Stimulated activated CD4-positive, alpha-beta T cell treated with anti-CD3 and anti-CD28 coated beads, TNF-alpha, amount 100 ng/mL, for 4 hours (primary cell): ENCODE measurements at places on chromosomes 2 and 18.

DNA sequence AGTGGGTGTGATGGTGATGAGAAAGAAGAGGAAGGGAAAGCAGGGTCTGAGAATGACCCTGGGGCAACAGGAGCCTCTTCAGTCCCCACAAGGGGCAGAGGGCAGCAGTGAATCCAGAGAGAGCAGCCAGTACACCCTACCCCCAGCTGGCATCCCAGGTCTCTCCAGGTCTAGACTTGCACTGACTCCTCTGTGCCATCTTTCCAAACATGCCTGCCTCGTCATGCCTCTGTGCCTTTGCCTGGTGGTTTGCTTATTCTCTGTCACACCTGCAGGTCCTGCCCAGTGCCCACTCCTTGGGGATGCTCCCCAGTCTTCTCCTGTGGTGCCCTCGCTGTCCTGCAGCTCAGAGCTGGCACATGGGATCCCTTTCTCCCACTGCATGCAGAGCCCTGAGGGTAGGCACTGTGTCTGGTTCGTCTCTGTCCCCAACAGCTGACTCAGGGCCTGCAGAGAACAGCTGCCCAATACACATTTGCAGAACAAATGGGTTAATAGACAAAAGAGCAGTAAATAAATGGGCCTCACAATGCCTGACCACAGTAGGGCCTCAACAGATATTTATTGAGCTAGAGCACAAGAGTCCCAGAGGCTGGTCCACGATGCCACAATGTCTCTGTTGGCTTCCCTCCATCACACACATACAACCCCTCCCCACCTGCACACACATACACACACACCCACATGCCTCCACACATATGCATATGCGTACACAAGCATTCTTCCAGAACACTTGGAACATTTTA is 89.8 kb downstream of the HS1BP3 start:
- no peak for DNase-seq

DNA sequence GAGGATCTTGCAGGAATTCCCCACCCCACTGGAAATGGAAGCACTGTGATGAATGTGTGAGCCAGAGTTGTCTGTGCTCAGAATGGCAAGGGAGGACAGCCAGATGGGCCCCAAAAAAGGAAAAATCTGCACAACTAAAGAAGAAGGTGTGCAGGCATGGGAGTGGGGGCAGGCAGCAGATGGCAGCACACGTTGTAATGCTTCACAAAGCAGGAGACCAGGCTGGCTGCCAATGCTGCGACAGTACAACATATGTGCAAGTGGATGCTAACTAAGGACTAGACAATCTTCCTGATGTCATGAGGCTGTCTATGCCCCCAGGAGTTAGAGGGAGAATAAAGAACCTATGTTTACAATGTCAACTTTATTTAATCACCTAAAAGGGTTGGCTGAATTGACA is 27.2 kb downstream of the ST6GAL2 start:
- DNase-seq: no peak

- DNase-seq: no peak
Measured at GRCh38 chr2:8595811-8596600, 85.8 kb upstream of the ID2 start.

- DNase-seq: no peak
Measured at GRCh38 chr2:231545105-231545902, 15.1 kb upstream of the NMUR1 start.

DNA sequence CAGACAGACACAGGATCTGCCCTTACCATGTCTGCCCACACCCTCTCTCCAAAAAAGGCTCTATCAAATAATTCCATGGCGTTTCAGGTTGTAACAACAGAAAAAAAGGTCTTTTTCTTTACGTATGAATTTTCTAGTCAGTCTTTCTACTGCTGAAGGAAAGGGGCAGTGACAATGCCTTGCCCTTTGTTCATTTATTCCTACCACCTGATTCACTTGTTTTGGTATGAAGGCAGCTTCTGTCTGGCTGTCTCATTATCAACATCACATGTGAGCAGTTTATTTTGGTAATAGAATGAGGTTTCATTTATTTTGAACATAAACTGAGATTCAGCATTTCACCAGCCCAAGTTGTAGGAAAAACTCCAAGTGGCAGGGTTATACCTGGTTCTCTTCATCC is 94.3 kb upstream of the KLF7 start:
- DNase-seq: no peak

DNA sequence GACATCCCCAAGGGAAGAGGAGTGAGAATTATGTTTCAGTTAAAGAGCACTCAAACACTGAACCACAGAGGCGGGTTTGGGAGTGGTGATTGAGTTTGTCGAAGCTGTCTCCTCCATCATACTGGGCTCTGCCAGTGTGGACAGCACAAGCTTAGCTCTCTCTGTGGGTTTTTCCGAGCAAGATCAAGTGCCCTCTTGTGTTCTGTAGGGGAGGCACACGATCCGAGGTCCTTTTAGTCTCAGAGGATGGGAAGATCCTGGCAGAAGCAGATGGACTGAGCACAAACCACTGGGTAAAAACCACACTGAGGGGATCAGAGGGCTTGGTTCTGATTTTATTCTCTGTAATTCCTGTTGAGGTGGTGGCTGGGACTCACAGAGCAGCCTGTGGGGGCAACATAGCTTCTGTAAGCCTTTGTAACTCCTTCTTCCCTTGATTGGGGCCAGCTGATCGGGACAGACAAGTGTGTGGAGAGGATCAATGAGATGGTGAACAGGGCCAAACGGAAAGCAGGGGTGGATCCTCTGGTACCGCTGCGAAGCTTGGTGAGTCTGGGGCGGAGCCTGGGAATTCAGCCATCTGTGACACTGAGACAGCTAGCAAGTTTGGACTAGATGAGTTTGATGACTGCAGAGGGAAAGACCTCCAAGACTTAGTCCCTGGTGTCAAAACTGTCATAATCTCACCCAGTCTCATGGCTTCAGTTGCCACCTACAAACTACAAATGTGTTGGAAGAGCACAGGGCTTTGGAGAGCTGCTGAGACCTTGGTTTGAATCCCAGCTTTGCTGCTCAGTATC is 2.0 kb downstream of the NAGK start:
- DNase-seq: no peak

- no peak for DNase-seq
Measured at GRCh38 chr2:39335930-39336329, 92.2 kb upstream of the CDKL4 start.

- no peak for DNase-seq
Measured at GRCh38 chr2:24220554-24221291, 45.9 kb downstream of the FAM228A start.

DNA sequence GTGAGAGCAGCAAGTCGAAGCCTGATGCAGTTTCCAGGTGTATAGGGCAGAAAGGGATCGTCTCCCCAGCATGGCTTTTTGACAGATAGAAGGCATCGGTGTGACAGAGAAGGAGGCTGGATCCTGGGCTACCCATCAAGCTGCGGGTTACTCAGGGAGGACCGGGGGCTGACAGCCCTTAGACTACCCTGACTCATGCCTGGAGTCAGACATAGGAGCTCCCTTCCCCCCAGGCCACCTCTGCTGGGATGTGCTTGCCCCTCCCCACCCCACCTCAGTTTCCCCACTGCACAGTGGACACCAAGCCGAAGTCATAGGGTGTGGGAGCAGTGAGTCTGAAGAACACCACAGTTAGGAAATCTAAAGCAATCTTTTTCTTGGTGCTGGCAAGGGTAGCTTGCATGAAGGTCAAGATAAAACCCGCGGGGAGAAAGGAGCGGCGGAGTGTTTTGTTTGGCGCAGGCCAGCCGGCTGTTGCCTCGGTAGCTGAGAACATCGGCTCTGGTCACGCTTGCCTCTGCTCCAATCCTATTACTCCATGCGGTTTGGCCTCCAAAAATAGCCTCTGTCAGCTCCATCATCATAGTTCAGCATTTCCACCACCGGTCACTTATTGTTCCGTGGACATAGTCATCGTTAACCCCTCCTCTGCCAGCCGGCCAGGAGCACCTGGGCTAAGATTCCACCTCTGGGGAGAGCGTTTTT is 169.2 kb upstream of the GLI2 start:
- no peak for DNase-seq

DNA sequence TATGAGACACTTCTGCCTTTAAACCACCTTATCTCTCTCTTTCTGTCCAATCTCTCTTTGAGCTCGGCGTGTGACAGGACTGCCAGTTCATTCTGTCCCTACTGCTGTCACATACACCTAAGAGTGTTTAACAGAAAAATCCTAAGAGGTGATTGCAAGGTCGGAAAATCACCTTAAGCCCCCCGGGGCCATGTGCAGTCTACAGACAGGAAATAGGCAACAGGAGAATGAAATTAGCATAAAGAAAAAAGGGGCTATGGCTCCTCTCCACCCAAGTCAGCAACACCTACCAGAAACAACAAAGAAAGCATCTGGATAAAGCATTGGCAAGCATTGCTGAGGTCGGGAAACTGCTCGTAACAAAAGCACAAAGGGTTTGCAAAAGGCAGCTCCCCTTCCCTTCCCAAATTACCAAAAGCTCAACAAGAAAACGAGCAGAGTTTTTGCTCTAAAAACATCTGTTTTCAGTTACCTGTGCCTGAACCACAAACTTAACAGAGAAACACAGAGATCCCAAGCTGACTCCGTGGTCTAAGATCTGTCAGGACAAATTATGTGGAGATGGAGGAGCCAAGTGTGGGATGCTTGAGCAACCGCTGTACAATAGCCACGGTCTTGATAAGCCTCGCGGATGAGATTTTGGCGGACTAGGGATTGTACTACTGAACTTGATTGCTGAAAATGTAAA is 30.4 kb downstream of the ANKRD44 start:
- DNase-seq: no peak

DNA sequence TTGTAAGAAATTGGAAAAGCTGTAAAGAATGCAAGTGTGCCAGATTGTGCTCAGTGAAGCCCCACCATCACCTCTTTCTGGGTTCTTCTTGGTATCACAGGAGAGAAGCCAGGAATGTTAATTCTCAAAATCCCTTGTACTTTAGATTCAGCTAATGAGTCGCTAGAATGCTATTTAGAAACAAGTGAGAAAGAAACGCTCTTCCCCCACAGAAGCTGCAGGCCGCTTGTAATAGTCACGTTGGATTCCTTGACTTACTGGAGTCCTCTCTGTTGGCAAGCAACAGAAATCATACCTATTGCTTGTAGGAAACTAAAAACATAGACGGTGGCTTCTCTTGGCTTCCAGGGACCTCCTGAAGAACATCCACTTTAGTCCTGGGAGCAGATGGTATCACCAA is 375.6 kb upstream of the LRATD1 start:
- no peak for DNase-seq

GRCh38 chr2:78068808-78069207 is 546.6 kb upstream of the LRRTM4 start:
- DNase-seq: no peak

GRCh38 chr18:6881034-6881820 is 151.7 kb downstream of the ARHGAP28 start:
- DNase-seq: no peak

- DNase-seq: no peak
Measured at GRCh38 chr2:69945441-69945840, 16.0 kb downstream of the ASPRV1 start.

GRCh38 chr2:153072077-153072476 is 353.7 kb downstream of the ARL6IP6 start:
- no peak for DNase-seq

DNA sequence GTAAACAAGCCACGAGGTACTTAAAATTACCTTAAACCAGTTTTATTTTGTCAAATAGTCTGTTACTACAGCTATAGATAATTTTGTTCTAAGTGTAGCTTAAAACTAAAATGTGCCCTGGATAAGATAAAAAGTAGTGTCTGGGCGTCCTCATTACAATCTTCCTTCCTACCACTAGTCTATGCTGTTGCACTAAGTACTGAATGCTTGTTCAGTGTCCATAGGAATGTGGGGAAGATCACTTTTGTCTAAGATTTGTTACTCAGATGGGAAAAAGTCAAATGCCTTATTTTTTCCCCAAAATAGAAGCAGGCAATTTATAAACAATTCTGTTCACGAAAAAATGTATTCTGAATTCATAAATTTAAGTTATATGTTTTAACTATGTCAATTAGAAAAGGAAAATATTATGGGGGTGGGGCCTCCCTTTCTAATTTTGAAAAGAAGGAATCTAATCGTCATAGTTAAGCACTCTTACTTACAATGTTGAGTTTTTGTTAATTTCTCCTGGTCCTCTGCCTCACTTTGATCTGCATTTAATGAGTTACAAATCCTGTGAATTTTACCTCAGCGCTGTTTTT is 140.4 kb upstream of the VRK2 start:
- no peak for DNase-seq

DNA sequence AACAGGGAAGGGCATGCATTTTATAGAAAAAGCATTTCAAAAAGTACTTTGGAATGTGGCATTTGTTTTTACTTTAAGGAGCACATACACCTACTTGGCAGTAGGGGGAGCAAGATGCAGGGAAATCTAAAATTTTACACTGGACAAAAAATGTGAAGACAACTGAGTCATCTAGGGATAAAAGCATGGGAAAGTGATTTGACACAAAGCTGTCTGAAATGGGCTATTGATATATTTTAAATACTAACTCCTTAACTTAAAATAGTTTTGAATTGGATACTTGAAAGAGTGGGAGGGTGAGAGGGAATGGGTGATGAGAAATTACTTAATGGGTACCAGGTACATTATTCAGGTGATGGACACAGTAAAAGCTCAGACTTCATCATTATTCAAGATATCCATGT is 15.8 kb downstream of the TMEM200C start:
- no peak for DNase-seq

DNA sequence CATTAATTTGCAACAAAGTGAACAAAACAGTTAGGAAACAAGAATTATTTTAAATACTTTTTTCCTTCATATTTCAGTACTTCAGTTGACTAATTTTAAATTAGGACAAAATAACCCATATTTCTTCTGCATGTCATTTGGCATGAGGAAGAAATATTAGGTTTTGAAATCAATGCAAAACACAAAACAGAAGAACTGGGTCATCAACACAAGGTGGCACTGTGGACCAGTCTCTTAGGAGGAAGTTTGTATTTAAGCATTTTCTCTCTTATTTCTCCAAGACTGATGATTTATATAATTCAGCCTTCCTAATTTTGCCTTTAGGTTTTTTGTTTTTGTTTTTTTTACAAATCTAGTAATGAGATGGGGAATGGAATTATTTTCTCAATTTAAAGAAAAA is 352.8 kb upstream of the KCNH7 start:
- no peak for DNase-seq

DNA sequence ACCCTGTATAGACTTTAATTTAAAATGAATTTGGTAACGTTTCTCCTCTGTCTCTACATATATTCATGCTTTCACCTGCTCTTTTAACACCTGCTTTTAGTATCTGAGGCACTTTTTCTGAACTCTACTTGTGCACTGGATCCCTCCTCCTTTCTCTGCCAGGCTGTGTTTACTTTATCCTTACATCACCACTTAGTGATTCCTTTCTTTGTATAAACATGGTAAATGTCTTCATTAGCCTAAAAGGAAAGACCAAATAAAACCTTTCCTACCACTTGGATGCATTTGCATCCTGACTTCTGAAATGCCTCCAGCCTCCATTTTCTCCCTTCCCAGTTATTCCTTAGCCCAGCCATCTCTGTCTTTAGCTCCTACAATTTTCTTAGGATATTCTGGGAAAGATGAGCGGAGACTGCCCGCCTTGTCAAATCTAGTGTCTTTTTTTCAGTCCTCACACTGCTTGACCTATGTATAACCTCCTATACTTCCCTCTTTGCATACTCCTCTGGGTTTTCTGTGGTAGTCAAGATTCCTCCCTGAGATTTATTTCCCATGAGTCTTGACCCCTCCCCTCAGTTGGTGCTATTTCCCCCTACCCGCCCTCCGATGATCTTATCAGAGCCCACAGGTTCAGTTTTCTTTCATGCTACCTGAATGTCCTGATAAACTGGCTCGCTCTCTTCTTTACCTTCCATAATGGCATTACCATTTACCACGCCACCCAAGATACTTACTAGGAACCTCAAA is 44.8 kb downstream of the REL start:
- no peak for DNase-seq

- no peak for DNase-seq
Measured at GRCh38 chr2:241577413-241578122, 19.0 kb downstream of the BOK start.
